Foreskin keratinocyte (primary cell): ENCODE measurements at places on chromosomes 7 and 10. TPM values are rescaled to one million over a fixed set of nuclear protein-coding genes. Genes with fewer than 3 reads are reported as not detected.
A peak's percentile ranks its signal among the peaks of the same experiment; 100 is the strongest.

The CDK14 gene
- 8.1 and 9.5 TPM in 2 replicates for total RNA-seq

The NPC1L1 gene
- total RNA-seq = not detected in 2 replicates

The GOLGA7B gene
- 0.63 and 0.68 TPM in 2 replicates for total RNA-seq

The CYP2C19 gene
- total RNA-seq = not detected in 2 replicates

- no peak for DNase-seq
Measured at GRCh38 chr7:98831641-98832221, 38.1 kb downstream of the TMEM130 start.

GRCh38 chr10:34530778-34531177 is 284.3 kb downstream of the PARD3 start:
- no peak for DNase-seq

- no peak for DNase-seq
Measured at GRCh38 chr10:60921633-60922032, 22.4 kb downstream of the RHOBTB1 start.

- DNase-seq = peak; percentile 55
Measured at GRCh38 chr10:101041252-101041761, 10.3 kb downstream of the SFXN3 start.

GRCh38 chr7:135098391-135098790 is 49.5 kb upstream of the TMEM140 start:
- no peak for DNase-seq

GRCh38 chr10:129057856-129058663 is 409.0 kb upstream of the MGMT start:
- no peak for DNase-seq
